ENCODE measurements at places on chromosomes 16 and 17.
A peak's percentile ranks its signal among the peaks of the same experiment; 100 is the strongest.

GRCh38 chr16:50548909-50549560, 839 bp downstream of the NKD1 start:
- H3K27me3 ChIP-seq: no peaks in the 10 kb centered on the region
- DNase-seq: no peak
- H3K4me1 ChIP-seq: peaks cover 18% of the 10 kb centered on the region
- H3K4me3 ChIP-seq: peak overlapping the region; percentile 76
- no peaks in the 10 kb centered on the region for H3K36me3 ChIP-seq
- peak overlapping the region; percentile 46 for H3K27ac ChIP-seq

DNA sequence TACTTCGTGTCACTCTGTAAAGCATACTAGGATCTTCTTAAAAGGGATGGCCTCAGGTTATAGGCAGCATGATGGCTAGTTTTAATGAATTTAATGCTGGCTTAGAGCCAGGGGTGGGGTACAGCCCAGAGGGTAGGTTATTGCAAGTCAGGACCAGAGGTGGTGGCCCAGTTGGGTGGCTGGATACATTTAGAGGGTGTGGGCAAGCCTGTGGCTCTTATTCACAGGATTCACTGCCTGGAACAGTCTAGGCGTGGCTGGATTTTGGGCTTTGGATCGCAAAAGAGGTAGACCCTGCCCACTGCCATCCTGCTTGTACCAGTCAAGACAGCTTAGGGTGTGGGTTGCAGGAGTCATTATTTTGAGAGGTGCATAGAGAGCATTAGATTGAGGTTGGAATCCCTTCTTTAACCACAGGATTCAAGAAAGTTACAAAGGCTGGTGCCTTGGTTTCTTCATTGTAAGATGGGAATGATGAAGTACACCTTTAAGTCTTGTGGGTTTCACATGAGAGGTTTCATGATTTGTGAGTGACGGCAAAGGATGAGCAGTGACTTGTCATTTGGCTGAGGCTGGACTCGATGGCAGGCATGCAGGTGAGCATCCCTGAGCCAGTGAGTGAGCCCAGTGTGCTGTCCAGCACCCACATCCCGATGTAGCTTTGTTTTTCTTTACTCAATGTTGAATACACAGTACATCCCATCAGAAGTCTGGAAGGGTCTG, 85.2 kb downstream of the KSR1 start:
- H3K4me1 ChIP-seq: no peaks in the 10 kb centered on the region
- H3K36me3 ChIP-seq: no peaks in the 10 kb centered on the region
- H3K4me3 ChIP-seq: no peak overlapping the region
- H3K27ac ChIP-seq: peak overlapping the region; percentile 76
- DNase-seq: no peak

DNA sequence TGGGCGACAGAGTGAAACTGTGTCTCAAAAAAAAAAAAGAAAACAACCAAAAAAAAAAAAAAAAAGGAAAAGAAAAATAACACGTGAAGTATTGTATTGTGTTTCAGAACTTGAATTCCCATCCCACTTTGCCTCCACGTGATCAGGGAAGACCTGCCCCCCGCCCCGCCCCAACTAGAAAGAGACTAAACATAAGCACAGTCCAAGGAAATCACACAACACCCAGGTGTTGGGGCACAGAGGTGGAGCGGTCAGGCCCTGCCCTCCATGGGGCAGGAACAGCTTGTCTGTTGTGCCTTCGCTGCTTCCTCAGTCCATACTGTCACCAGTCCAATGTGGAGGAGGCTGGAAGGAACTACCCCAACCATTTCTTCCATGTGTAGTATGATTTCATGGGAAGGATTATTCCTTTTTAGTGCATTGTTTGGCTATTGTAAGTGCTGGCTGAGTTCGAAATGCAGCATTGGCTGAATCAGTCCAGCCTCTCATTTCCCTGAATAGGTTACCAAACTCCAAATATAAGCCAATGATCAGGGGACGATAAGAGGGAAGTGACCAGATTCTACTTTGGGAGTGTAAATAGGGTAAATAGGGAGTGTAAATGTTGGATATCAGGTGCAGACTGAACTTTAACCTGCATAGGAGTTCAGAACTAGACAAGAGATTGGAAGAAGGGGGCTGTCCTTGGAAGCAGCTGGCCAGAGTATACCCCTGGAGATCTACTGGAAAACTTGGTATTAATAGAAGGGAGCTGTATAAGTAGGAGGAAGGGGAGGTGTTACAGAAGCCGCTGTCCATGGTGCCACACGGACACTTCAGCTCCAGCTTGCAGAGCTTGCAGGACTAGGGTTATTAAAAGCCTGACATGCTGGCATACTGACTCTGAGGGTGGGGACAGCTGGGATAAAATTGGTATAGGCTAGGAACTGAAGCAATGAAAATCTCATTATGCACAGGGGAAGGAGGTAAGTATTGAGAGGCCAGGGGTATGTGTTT, 50.7 kb downstream of the TANGO6 start:
- H3K27me3 ChIP-seq: no peaks in the 10 kb centered on the region
- H3K36me3 ChIP-seq: peaks cover 7% of the 10 kb centered on the region
- DNase-seq: no peak
- no peak overlapping the region for H3K27ac ChIP-seq
- H3K4me1 ChIP-seq: no peaks in the 10 kb centered on the region

GRCh38 chr16:68488554-68488953, 40.2 kb upstream of the SMPD3 start:
- H3K36me3 ChIP-seq: no peaks in the 10 kb centered on the region
- no peak overlapping the region for H3K27ac ChIP-seq
- no peaks in the 10 kb centered on the region for H3K27me3 ChIP-seq
- no peak for DNase-seq
- no peaks in the 10 kb centered on the region for H3K4me1 ChIP-seq

DNA sequence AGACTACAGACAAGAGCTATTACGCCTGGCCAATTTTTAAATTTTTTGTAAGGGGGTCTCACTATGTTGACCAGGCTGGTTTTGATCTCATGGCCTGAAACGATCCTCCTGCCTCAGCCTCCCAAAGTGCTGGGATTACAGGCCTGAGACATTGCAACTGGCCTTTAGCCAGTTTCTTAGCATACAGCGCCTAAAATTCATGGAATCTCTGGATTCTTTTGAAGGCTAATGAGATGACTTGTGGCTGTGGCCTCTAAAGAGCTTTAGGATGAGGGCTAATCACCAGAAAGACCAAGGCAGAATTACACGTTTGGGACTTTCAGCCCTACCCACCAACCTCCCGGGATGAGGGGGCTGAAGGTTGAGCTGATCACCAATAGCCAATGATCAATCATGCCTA, 34.6 kb downstream of the AKAP10 start:
- no peaks in the 10 kb centered on the region for H3K27me3 ChIP-seq
- DNase-seq: no peak

DNA sequence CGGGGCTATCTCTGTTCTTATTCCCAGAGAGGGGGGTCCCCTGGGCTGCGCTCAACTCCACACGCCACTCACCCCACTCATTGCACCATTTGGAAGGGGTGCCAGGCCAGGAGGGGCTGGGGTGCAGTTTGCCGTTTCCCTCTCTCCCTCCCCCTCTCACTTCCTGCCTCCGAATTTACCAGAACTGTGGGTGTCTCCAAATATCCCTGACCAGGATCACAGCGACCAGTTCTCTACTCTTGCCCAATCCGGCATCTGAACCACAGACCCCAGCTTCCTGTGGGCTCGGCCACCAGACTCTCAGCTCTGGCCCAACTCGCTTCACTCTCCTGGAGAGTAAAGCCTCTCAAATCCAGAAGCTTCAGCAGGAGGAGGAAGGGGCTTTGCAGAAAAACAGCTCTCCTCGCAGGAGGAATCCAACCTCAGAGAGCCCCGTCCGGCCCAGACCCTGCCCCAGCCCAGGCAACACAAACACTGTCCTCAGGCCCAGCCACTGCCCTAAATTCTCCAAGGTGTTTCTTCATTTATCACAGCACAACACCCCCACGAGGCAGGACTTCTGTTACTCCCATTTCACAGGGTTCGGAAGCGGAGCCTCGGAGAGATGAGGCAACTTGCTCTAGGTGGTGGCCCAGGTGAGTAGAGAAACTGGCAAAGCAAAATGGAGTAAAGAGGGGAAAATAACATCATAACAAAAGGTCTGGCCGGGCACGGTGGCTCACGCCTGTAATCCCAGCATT, 423 bp upstream of the ASGR2 start:
- H3K27me3 ChIP-seq: no peaks in the 10 kb centered on the region
- no peaks in the 10 kb centered on the region for H3K36me3 ChIP-seq
- H3K27ac ChIP-seq: no peak overlapping the region
- no peak overlapping the region for H3K4me3 ChIP-seq
- no peaks in the 10 kb centered on the region for H3K4me1 ChIP-seq
- DNase-seq: no peak

DNA sequence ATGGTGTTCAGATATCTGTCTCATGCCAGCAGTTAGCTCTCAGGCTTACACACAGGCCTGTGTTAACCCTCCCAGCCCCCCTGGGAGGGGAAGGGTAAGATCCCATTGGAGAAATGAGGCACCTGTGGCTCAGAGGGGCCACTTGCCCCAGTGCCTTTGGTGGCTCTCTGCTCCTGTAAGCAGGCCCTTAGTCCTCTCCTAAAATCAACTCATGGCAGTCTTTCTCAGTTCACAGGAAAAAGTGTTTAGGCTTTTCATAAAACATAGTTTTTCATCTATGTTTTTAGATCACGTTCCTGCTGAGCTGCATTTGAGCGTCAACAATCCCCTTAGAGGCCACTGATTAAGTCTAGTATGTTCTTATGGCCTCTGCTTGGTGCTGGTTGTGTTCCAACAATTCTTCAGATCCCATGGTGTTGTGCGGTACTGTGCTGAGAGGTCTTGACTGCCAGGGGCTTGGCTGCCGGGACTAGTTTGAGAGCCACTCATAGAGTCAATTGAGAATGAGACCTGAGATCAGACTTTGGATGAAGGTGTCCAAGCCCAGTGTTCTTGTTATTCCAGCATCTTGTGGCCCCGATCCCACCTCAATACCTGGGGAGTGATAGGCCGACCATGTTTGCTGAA, 10.6 kb downstream of the TAOK2 start:
- no peak for DNase-seq
- no peak overlapping the region for H3K4me3 ChIP-seq
- no peaks in the 10 kb centered on the region for H3K4me1 ChIP-seq
- H3K36me3 ChIP-seq: peaks cover 100% of the 10 kb centered on the region
- H3K27me3 ChIP-seq: no peaks in the 10 kb centered on the region
- no peak overlapping the region for H3K27ac ChIP-seq

Measured in right atrium auricular region (tissue), 2 donors.